ENCODE measurements at places on chromosomes 2 and 18.
A peak's percentile ranks its signal among the peaks of the same experiment; 100 is the strongest.

GRCh38 chr2:45678791-45679348 is 27.4 kb downstream of the PRKCE start:
- no peak for DNase-seq

GRCh38 chr2:161947836-161948235 is 126.2 kb downstream of the DPP4 start:
- no peak for DNase-seq

DNA sequence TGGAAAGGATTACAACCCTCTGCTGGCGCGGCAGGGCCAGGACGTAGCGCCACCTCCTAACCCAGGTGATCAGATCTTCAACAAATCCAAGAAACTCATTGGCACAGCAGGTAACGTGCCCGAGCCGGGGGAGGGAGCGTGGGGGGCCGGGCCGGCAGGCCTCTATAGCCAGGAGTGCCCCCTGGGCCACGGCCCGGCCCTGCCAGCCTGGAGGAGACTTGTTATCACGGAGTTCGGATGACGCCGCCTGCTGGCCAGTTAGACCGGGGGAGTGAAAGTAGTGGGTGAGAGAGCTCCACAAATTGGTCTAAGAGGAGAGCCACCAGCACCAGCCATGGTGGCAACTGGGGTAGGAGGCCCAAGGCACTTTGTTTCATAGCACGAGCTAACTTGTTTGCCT is 8.6 kb upstream of the TMEM214 start:
- no peak for DNase-seq

GRCh38 chr2:109331896-109332848 is 203.2 kb downstream of the SH3RF3 start:
- peak; percentile 93 for DNase-seq

- peak; percentile 40 for DNase-seq
These were observed 1.5 kb downstream of the MSH6 start for GRCh38 chr2:47784352-47784851.

DNA sequence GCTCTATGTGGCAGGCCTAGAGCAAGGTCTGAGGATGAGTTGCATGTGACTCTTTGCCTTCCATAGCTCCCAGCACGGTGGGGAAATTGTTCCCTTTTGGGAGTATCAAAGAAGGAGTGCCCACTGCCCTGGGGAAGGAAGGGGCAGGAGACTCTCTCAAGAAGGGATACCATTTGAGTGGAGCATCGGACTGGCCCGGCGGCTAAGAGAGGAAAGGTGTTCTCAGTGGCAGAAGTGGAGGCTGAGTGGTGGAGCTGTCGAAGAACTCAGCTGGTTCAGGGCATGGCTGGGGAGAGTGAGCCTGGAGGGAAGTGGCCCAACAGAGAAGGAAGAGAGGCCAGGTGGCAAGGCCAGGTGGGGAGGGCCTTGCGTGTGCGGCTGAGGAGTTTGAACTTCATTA is 235.2 kb downstream of the DYSF start:
- DNase-seq = no peak

Measured in iris pigment epithelial cell (primary cell).